Esophagus squamous epithelium (tissue), 5 donors: ENCODE measurements at places on chromosomes 16 and 17. TPM values are rescaled to one million over a fixed set of nuclear protein-coding genes. Genes with fewer than 3 reads are reported as not detected.

DNA sequence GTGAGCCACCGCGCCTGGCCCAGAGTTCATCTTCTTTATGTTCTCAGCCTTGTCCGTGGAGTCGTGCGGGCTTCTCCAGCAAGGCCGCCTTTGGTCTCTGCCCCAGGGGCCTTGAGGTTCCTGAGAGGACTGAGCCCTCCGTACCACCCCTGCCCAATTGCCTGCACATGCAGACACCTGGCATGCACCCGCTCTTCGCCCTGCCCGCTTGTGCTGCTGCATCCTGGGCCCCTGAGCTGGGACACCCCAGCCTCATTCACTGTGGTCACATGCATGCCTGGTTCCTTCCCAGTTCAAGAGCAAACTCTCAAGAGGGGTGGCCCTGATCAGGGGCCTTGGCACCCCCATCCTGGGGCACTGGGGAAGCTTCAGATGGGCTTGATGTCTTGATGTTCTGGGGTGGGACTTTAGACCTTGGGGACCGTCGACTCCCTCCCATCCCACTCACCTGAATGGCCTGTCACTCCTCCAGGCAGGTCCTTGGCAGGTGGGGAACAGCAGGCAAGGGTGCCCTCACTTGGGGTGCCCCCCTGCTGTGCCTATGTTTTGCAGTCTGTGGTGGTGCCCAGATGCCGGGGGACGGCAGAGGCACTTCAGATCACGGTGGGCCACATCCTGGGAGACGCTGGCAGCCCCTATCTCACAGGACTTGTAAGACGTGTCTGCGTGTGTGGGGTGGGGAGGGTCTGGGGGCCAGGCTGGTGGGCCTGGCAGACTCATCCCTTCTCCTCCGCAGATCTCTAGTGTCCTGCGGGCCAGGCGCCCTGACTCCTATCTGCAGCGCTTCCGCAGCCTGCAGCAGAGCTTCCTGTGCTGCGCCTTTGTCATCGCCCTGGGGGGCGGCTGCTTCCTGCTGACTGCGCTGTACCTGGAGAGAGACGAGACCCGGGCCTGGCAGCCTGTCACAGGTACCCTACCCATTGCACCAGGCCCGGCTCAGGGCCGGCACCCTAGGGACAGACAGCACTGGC lies 12.7 kb upstream of the SPNS2 start:
- H3K27ac ChIP-seq: no peak overlapping the region
- H3K4me3 ChIP-seq: no peak overlapping the region
- no peaks in the 10 kb centered on the region for H3K4me1 ChIP-seq
- no peaks in the 10 kb centered on the region for H3K27me3 ChIP-seq
- no peak for DNase-seq
- no peaks in the 10 kb centered on the region for H3K36me3 ChIP-seq

WNK4 gene
- 14.7 TPM for total RNA-seq

GRCh38 chr16:75471723-75472633 lies 7.5 kb upstream of the TMEM170A start:
- no peak overlapping the region for H3K27ac ChIP-seq
- no peaks in the 10 kb centered on the region for H3K4me1 ChIP-seq
- no peak for DNase-seq
- no peaks in the 10 kb centered on the region for H3K36me3 ChIP-seq

DNA sequence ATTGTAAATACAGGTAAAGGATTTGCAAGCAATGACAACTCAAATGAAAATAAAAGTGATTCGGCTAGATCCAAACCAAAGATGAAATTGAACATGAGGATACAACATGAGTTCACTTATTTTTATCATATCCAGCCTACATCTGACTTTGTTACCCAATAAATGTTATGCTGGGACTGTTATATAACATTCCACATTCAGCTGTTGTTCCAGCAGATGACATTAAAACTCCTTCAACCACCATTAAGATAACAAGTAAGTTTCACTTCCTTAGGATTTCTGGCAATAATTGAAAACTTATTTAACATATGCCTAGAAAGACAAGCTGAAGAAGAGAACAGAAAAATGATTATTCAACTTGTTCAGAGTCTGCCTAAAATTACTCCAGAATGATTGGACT lies 729.4 kb downstream of the CDH11 start:
- no peak overlapping the region for H3K4me3 ChIP-seq
- no peaks in the 10 kb centered on the region for H3K36me3 ChIP-seq
- H3K27ac ChIP-seq: no peak overlapping the region
- no peak for DNase-seq
- H3K4me1 ChIP-seq: no peaks in the 10 kb centered on the region

GRCh38 chr17:17440010-17440843 lies 36.6 kb upstream of the MED9 start:
- H3K27ac ChIP-seq: peak overlapping the region; percentile 4
- peaks cover 16% of the 10 kb centered on the region for H3K27me3 ChIP-seq
- DNase-seq: no peak
- H3K36me3 ChIP-seq: no peaks in the 10 kb centered on the region
- no peaks in the 10 kb centered on the region for H3K4me1 ChIP-seq
- H3K4me3 ChIP-seq: no peak overlapping the region

GRCh38 chr17:59498530-59499307 lies 66.7 kb upstream of the DHX40 start:
- H3K4me1 ChIP-seq: no peaks in the 10 kb centered on the region
- H3K4me3 ChIP-seq: no peak overlapping the region
- no peaks in the 10 kb centered on the region for H3K36me3 ChIP-seq
- H3K27ac ChIP-seq: peak overlapping the region; percentile 85
- DNase-seq: no peak
- H3K27me3 ChIP-seq: no peaks in the 10 kb centered on the region
